ENCODE measurements at places on chromosomes 13 and 19.

DNA sequence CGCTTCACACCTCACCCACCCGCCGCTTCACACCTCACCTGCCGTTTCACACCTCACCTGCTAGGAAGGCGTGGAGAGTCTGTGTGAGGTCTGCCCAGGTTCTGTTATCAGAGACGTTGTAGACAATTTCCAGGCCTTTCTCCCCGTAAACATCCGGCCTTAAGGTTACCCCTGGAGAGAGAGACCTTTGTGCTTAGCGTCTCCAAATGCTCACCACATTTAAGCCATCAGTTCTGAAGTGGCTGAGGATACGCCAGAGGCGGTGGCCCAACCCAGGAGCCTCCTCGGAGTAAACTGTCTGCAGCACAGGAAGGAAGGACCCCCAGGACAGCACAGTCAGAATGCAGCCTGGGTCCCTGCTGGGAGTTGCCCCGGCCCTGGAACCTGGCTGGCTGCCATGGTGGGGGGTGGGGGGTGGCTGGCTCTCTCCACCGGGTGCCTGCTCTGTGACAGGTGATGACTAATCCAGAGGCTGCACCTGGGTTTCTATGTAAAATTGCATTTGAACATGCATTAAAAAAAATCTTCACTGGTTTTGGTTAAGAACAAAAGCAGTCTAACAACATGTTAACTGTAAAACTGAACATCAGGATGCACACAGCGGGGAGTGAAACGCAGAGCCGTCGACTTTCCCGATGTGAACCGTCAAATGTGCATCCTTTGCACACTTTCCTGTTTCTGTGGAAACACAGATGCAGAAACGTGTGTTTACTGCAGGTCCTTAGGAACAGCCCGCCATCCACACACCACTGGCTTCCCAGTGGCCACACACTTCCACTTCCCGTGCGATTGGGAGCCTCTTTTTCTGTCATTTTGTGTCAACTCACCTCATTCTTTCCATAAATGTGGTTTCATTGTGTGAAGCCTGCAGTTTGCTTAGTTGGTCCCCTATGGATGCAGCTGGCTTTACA is 4.5 kb downstream of the ATP4B start:
- no peak for DNase-seq

- DNase-seq = peak; percentile 53
Measured at GRCh38 chr13:57624565-57625435, 6.7 kb upstream of the PCDH17 start.

- peak; percentile 90 for DNase-seq
Measured at GRCh38 chr19:47790398-47790814, 11.9 kb downstream of the SELENOW start.

GRCh38 chr19:12350890-12351197 is 14.6 kb downstream of the ZNF442 start:
- no peak for DNase-seq

GRCh38 chr19:17220207-17220758 is 5.1 kb downstream of the USE1 start:
- DNase-seq = no peak

DNA sequence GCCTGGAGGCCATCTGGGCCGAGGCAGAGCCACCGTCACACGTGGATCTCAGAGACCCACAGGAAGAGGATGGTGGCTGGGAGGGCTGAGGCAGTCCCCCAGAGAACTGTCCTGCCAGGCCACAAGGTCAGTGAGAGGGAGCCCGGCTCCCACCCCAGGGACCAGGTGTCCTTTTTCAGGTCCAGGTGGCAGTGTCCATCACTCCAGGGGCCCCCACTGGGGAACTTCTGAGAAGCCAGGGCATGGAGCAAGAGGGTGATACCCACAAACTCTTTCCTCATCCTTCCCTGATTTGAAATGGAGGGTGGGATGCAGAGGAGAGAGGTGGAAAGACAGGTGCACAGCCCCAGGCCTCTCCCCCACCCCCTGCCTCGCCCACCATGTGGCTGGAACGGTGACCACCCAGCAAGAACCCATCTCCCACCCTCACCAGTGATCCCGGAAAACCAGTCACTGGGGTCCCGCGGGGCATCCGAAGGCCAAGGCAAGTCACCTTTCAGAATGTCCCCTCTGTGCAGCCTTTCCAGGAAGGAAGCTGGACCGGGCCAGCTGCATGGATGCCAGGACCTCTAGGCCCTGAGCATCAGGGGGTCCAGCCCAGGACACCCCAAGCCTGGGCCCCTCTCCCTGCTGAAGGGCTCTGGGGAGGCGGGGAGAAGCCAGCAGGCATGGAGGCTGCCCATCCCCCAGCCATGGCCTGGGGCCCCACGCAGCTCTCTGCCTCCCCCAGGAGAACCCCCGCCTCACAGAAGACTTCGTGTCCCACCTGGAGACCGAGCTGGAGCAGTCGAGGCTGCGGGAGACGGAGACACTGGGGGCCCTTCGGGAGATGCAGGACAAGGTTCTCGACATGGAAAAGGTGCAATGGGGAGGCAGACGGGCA is 14.1 kb downstream of the PRR36 start:
- no peak for DNase-seq

DNA sequence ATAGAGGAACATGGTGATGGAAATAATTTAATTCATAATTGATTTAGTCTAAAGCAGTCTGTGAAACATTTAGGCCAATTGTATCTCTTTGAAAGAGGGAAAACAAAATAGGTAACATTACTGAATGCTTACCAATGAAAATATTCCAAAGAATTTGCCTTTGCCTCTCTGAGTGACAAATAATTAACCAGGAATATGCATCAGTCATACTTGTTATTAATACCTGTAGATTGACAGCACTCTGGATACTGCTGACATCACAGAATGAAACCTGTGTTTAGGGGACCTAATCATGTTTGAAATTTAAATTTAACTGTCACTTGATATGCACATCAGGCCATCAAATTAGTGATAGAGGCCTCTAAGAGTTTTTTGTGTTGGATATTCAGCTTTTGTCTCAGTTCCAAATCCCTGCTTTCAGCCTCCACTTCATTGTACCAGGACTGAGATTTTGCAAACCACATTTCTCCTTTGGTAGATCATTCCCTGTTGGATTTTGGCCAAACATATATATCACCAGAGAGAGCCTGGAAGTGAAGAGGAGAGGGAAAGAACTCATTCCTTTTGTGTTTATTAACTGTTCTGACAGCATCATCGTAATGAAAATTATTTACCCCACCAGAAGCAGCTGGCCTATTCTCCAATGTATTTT is 64.8 kb upstream of the KLHL1 start:
- DNase-seq = no peak

DNA sequence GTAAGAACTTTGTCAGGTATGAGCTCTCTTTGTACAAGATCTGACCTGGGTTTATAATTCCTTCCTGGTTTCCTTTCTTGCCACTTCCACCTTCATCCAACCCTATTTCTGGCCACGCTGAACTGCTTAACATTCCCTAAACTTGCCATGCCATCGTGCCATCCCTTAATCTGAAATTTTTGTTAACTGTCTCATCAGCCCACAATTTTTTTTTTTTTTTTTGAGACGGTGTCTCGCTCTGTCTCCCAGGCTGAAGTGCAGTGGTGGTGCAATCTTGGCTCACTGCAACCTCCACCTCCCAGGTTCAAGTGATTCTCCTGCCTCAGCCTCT is 144.6 kb downstream of the GGACT start:
- DNase-seq = no peak

DNA sequence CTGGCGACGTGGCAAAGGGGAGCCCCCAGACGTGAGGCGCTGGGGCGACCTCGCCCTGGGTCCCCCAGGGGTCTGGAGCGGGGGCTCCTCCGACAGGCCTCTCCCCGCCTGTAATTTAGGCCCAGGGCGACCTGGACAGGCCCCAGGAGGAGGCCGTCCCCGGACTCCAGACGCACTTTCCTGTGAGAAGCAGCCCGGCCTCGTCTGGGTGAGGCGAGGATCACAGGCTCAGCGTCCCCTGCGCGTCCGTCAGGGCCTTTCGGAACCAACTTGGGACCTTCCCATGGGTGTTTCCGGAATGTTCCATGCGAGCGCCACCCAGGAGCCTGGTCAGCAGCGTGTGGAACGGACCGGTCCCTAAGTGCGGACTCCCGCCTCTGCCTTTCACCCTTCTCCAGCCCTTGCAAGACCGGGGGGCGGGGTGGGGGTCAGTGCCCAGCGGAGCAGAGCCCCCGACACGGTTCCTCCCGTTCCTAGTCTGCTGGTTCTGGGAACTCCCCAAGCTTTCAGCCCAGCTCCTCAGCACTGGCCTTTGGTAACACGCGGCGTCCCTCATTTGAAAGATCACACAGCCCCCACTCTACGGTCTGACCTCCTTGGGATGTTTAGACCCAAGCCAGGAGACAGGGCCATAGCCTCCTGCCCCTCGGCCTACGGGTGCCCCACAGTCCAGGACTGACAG is 1.1 kb upstream of the GRTP1 start:
- no peak for DNase-seq

GRCh38 chr13:33109271-33109697 is 93.1 kb downstream of the KL start:
- DNase-seq = no peak

DNA sequence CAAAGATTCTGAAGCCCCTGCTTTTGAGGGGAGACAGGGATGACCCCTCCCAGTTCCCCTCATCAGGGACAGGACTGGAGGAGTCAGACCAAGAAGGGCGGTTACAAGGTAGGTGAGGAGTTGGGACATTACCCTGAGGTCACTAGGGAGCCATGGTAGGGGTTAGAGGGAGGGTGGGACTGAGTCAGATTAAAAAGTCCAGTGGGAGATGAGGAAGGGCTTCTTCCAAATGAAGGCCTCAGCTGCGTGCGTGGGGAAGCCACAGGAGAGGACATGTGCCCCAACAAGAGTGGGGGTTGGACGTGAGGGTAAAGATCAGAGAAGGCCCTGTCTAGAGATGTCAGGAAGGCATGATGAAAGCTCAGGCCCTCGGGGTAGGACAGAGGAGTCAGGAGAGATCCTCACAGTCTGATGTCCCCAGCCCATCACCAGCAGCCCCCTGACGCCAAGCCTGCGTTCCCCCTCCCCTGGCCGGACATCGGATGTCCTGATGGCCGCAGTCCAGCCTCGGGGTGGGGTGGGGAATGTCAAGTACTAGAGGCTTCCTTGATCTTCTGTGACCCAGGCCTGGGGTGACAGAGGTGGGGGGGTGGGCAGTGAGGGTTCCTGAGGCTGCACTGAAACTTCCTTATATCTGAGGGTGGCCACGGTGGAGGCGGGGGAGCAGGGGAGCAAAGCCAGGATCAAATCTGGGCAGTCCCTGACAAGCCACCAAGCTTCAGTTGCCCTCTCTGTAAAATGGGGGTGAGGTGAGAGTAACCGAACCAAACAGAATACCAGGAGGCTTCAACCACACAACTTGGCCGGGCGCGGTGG is 6.5 kb upstream of the MFSD12 start:
- DNase-seq = no peak

GRCh38 chr13:63344711-63345110 is 1929.1 kb upstream of the PCDH20 start:
- no peak for DNase-seq

GRCh38 chr13:65855242-65855805 is 1374.8 kb downstream of the PCDH9 start:
- DNase-seq = no peak

DNA sequence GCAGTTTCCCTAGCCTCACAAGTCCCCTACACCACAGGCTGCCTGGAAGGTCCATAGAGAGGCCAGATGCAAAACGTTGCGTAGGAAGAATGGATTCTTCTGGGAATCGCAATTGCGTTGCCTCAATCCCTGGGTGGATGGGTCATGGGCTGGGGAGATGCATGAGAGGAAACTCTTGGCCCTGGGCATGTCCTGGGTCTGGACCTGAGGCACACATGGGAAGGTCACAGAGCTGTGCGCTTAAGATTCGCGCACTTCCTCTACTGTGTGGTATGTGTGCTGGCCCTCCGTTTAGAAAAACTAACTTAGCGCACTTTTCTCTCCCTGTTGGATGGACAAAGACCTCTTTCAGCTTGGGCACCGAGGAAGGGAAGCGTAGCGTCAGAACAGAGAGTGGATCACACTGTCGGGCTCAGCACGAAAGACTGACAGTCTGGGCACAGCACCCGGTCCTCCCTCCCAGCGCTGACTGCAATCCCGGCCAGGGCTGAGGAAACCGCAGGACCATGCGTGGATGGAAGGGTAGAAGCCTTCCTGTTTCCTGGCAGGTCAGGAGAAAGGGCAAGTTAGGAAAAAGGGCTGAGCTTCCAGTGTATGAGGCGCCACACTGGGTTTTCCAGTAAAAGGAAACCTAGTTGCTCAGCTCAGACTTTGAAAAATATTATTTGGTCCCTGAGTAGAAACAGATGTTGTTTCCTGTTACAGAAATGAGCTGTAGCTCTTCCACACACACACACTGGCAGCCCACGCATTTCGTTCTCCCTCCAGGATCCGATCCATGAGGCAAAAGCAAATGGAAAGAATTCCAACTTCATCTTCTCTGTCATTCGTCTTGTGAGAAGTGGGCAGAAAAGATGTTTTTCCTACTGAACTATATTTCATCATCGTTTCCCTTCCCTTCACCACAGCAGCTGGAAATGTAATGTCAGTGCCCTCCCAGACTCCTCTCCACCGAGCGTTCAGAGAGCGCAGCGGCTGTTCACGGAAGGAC is 86.0 kb downstream of the ING1 start:
- no peak for DNase-seq

DNA sequence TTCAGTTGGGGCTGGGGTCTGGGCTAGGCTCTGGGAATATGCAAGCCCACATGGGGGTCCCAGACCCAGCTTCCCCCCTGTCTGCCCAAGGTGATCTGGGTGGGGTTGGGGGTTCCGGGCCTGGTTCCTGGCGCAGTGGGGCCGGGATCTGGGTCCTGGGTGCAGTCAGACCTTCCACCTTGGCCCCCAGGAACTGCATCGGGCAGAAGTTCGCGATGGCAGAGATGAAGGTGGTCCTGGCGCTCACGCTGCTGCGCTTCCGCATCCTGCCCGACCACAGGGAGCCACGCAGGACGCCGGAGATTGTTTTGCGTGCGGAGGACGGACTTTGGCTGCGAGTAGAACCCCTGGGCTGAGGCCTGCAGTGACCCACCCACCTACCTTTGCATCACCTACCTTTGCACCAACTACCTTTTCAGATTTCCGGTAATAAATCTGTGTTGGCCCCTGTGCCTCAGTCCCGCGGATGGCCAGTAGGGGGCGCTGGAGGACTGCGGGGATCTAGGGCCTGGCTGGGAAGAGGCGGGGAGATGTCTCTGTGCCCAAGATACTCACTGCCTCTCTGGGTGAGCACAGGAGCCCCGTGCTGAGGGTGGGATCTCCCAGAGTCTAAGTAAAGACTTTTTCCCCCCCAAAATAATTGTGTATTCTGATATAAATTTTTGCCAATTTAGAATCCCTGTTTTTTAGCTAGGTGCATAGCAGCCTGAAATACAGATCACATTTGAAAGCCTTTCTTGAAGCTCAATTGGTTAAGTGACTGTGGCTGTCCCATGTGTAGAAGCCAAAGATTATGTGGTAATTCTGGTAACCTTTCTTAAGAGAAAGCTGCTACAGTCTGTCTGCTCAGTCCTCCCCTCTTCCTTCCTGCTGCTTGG is 11.5 kb upstream of the CYP4F3 start:
- peak; percentile 89 for DNase-seq

DNA sequence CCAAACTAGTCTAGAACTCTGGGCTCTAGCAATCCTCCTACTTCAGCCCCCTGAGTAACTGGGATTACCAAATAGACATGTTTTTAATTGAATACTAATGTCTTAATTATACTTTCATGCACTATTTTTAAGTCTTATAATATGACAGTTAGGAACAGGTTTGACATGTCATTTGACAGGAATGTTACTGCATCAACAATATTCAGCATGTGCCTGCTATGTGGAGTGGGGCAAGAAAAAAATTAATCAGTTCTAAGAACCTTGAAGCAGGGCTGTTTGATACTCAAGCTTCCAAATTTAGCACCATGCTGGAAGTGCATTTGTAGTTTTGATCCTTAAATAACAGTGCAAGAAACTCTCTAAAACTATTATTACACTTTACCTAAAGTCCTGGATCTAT is 265.3 kb downstream of the MZT1 start:
- DNase-seq = no peak
